ENCODE measurements at places on chromosomes 7 and 10.

GRCh38 chr10:61068471-61068870 is 124.5 kb upstream of the RHOBTB1 start:
- DNase-seq: no peak

GRCh38 chr7:147296986-147297385 is 1180.4 kb downstream of the CNTNAP2 start:
- no peak for DNase-seq

- no peak for DNase-seq
Observed at GRCh38 chr10:71638822-71639719, 80.5 kb downstream of the C10orf105 start.

- DNase-seq: no peak
Observed at GRCh38 chr10:129704786-129705525, 237.9 kb downstream of the MGMT start.

DNA sequence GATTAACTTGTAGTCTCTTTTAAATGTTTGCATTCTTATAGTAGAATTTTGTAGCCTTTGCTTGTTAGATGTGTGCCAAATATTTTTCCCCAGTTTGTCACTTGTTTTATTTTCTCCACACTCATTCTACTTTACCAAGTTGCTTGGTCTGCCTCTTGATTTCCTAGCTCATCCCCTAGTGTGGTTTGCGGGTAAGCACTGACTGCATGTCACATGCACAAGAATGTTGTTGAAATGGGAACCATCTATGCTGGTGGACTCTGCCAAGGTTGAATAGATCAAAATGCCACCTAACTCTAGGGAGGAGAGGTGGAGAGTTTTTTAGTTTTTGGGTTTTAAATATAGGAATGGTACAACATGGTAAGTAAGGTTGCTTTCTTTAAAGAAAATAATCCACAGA is 47.6 kb downstream of the FZD1 start:
- DNase-seq: no peak

GRCh38 chr10:23106331-23107072 is 11.1 kb downstream of the MSRB2 start:
- no peak for DNase-seq
